ENCODE measurements at places on chromosomes 6 and 20.
A peak's percentile ranks its signal among the peaks of the same experiment; 100 is the strongest.

DNA sequence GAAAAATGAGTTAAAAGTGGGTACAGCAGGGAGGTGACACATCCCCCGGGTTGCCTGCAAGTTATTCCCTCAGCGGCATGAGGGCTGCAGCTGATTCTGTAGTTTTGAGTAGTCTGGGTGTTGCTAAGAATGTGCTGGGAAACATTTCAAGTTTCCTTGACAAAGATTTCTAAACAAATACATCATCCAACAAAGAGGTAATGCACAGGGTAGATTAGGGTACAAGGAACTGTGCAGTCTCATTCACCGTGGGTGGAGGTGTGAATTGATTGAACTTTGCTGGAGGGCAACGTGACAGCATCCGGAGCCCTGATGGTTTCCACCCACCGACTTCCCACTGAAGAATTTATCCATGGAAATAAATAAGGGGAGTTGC is 21.8 kb downstream of the CASS4 start:
- DNase-seq, result no peak

GRCh38 chr20:22723659-22724058 is 139.3 kb upstream of the FOXA2 start:
- DNase-seq, result no peak

- peak; percentile 5 for DNase-seq
These were observed 228.5 kb downstream of the DLL1 start for GRCh38 chr6:170062209-170062914.

DNA sequence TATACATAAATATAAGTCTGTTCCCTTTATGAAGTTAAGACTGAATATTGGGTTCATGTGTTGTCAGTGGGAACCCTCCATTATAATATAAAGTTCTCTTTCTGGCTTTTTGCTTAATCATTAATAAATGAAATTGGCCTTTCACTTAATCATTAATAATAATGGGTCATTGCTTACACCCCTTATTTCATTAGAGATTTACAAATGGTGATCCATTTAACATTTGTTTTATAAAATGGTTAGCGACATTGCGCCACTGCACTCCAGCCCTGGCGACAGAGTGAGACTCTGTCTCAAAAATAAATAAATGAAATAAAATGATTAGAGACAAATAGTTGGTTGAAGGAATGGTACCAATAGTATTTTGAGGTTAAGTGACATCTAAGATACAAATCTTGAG is 18.5 kb downstream of the DDX43 start:
- no peak for DNase-seq

- DNase-seq, result no peak
These were observed 75.0 kb downstream of the BCKDHB start for GRCh38 chr6:80181352-80182081.

DNA sequence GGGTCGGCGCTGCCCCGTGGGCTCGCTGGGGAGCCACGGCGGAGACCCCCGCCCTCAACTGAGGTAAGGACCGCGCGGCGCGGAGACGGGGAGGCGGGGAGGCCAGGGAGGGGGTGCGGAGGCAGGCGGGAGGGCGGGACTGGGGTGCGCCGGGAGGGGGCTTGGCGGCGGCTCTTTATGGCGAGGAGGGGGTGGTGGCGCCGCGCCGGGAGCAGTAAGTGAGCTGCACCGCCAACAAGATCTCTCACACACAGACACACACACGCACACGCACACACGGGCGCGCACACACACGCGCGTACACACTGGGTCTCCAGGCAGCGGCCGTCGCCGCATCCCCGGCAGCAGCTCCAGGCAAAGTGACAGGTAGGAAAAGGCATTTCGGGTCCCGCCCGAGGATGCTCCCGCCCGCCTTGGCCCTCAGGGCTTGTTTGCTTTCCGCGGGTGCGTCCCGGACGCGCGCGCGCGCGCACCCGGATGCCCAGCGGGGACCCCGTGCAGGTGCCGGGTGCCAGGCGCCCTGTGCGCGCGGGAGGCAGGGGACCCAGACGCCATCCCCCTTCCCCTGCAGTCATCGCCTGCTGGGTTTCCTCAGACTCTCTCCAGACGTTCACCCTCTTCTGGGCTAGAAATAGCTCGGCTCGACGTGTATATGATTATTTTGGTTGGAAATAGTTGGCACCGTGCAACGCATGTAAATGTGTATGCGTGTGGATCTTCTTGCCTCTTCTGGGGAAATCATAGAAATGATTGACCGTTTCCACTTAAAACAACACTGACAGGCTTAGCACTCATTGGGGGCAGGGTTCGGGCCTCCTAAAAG is at the start of gene PLCB4:
Gene PLCB4, plus strand, starts transcription at position 247 of the 823 bp plus-strand sequence. CDS start 238,728 bp downstream, outside the sequence.
- DNase-seq, result no peak

GRCh38 chr20:57451795-57452661 is 60.8 kb downstream of the RBM38 start:
- DNase-seq, result no peak

- no peak for DNase-seq
These were observed 23.6 kb upstream of the HLA-E start for GRCh38 chr6:30465595-30466306.

DNA sequence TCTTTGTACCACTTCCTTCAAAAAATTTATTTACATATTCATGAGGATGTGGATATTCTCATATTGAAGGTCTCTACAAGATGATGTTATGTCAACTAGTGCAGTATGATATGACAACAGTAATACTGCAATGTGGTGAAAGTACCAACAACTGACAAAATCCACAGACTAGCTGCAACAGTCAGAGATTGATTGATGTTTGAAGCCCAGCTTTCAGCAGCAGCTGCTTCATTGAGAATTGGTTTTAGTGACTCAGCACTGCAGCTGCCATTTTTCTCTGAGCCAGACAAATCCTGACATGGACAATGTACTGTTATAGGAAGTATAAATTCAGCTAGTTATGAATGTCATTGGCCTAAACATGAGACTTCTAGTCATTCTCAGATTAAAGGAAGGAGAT is 53.8 kb downstream of the PKIB start:
- DNase-seq, result no peak

DNA sequence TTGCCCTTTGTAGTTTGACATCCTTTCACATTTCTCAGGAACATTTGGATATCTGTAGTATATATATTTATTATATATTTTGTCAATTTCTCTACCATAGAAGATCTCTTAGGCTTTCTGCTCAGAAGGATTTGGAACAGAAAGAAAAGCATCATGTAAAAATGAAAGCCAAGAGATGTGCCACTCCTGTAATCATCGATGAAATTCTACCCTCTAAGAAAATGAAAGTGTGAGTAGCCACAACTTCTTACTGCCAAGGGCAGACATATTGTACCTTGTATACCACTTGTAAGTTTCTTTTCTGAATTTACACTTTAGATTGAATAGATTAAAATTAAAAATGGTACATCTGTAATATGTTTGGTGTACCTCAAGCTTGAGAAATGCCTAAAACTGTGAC is 31.2 kb downstream of the TPX2 start:
- DNase-seq, result no peak

- DNase-seq, result no peak
These were observed 44.1 kb upstream of the TSPYL1 start for GRCh38 chr6:116323863-116324262.
